ENCODE measurements at places on chromosomes 5 and 9. TPM values are rescaled to one million over a fixed set of nuclear protein-coding genes. Genes with fewer than 3 reads are reported as not detected.
A peak's percentile ranks its signal among the peaks of the same experiment; 100 is the strongest.

FAM153A gene
- 1.1 TPM for total RNA-seq

ZNF366 gene
- 5.6 TPM for total RNA-seq

PCDHB13 gene
- 1.8 TPM for total RNA-seq

GPRIN1 gene
- 2.1 TPM for total RNA-seq

- no peak for DNase-seq
Measured at GRCh38 chr5:31598640-31599611, 40.0 kb upstream of the PDZD2 start.

DNA sequence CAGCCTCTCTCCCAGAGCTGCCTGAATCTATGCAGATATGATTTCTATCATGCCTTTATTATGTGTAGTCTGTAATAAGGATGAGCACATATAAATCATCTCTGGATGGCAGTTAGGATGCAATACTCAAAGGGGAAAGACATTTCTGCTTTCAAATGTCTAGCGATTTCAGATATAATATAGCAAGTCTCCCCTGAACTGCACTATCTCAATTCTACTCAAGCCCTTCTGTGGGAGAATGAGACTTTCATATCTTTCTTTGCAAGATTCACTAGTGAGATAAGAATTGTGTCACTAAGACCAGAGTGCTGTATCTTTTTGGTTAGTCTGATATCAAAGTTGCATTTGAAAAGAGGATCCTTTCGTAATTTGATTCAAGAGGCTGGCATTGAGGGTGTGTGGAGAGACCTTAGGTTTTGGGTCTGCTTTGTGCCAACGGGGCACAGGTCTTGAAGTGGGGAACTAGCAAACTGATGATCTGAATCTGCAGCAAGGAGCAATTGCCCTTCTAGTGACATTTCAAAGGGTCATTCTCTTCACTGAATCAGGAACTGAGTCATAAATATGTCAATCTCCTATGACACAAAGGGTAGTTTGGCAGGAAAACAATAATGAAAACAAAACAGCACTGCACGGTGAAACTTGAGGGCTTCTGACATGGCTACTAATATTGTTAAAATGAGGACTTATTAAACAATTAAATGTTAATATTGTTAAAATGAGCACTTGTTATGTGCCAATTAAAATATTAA lies 305.5 kb upstream of the CLINT1 start:
- DNase-seq: no peak

GRCh38 chr5:34622098-34622400 lies 34.1 kb upstream of the RAI14 start:
- peak; percentile 13 for DNase-seq

- DNase-seq: no peak
Measured at GRCh38 chr5:160485364-160485969, 63.8 kb downstream of the PTTG1 start.

- no peak for DNase-seq
Measured at GRCh38 chr9:126071076-126071750, 255.4 kb upstream of the MVB12B start.

DNA sequence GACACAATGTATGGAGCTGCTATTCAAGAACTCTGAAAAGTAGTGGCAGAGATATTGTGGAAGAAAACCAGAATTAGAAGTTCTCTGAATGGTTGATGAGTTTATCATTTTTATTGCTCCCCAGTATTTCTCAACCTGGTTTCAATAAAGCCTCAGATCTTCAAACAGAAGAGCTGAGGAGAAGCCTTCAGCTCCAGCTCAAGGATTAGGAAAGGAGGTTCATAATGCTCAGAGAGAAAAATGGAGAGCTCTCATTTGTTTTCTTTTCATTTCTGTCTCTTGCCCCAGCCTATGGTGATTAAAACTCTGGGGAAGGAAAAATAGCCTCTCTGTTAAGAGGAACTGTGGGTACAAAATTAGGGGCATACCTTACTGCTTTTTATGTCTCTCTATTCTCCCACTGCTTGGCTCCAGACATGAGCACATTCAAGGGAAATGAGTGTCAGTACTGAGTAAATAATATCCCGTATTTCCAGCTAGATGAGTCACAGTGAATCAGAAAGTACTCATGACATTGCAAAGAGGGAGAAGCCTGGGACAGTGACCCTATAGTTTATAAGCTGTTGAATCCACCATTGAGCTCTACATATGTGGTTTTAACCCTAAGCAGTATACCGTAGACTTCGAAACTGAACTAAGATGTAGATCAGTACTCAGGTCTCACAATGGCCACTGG lies 138.1 kb downstream of the EMB start:
- DNase-seq: no peak

DNA sequence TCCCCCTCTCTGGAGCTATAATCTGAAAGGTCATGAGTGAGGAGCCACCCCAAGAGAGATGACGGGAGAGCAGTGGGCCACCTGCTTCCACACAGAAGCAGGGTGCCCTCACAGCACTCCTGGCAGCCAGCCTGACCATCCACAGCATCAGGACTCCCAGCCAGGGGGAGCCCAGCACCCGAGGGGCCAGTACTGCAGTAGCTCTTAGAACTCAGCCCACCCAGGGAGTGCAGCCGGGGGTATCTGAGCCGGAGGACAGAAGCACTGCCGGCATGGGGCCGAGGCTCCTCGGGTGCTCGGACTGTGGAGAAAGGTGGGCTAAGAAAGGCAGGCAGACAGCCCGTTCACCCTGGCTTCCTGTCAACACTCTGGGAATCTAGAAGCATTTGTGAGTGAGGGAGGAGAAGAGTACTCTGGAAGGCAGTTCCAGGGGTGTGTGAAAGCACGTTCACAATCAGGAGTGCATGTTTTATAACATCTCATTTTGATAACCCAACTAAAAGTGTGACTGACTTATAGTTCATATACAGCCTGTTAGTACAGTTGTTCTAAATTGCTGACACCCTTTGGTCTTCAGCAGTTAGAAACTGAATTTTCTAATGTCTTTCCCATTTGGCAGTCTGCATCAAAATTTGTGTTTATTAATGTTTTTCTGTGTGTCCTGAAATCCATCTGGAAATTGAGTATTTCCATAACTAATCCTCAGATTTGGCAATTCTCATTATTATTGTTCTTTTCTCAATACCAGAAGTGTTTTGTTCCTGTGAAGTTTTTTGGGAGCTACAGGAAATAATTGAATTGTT lies 25.9 kb upstream of the ASPN start:
- DNase-seq: peak; percentile 59

All from left lung (tissue), 14 donors.